Hematopoietic multipotent progenitor cell (in vitro differentiated cells): ENCODE measurements at places on chromosomes 2 and 18.

DNA sequence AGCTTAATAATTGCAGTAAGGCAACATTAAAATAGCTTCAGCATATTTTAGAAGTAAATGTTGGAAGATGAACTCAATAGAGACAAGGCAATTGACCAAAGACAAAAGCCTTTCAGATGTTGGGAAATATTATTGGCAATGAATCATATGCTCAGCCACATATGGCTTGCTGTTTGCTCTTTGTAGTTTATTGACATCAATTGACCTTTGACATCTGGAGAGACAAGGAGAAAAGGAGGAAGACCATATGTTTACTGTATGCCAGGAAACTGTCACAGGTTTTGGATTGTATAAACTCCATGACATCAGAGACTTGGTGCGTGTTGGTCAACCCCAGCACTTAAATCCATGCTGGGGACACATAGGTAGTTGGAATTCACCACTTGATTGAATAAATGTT is 60.6 kb upstream of the SLC16A14 start:
- no peak for DNase-seq

DNA sequence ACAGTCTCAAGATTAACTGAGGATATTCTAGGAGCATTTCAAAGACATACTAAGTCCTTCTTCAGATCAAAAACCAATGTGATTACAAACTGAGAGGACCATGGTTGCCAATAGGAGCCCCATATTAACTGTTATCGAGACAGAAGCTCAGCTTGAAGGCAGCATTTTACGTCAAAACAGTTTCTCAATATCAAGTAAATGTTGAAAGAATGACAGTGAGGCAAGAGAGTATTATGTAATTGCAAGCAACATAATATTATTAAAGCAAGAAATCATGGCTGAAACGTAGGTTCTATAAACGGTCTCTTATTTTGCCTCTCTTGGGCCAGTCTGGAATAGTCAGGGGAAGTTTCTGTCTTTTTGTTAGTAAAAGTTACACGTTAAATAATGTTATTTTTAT is 22.9 kb downstream of the RIT2 start:
- DNase-seq: no peak

- no peak for DNase-seq
Measured at GRCh38 chr18:35076135-35076924, 35.1 kb downstream of the MAPRE2 start.

- no peak for DNase-seq
Measured at GRCh38 chr2:221203856-221204255, 368.2 kb downstream of the EPHA4 start.

- DNase-seq: no peak
Measured at GRCh38 chr2:123453046-123453700, 571.9 kb upstream of the CNTNAP5 start.

DNA sequence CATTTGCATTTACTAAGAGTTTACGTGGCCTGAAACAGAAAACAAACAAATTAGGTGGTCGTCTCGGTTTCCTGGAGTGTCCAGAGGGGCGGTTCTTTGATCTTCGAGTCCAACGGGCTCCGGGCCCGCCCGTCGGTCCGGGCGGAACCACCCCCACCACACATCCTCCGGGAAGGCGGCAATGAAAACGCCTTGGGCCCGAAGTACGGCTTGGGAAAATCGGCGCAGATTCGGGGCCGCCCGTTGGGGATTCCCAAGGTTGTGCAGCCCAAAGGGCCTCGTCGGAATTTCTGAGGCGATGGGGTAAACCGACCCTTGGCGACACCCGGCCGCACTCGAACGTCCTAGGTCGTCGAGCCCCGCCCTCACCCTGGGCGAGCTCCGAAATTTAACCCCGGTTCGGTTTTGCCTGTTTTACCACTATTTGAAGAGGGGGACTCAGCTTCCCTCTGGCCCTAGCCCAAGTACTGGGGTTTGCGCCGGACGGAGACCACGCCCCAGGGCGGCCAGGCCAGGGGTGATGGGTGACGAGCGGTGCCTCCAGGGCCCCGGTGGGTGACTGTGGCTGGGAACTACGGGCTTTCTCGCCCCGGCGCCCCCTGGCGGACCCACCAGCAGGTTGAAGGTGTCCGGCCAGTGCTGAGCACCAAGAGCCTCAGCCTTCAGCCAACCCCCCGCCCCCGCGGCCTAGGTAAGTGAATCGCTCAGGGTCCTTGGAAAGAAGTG is 1.9 kb upstream of the CFAP53 start:
- peak; percentile 83 for DNase-seq

GRCh38 chr18:13608791-13609532 is 117.4 kb downstream of the FAM210A start:
- DNase-seq: peak; percentile 21

DNA sequence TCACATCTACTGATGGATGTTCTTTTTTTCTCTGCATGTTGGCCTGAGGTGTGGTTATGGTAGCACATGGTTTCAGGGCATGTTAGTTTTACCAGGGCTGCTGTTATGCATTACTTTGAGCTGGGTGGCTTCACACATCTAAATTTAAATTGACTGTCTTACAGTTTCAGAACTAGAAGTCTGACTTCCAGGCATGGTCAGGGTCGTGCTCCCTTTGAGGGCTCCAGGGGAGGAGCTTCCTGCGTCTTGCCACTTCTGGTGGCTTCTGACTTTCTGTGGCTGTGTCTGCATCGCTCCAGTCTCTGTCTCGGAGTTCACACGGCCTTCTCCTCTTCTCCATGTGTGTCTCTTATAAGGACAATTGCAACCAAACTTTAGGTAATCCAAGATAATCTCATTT is 143.9 kb downstream of the GALR1 start:
- no peak for DNase-seq

DNA sequence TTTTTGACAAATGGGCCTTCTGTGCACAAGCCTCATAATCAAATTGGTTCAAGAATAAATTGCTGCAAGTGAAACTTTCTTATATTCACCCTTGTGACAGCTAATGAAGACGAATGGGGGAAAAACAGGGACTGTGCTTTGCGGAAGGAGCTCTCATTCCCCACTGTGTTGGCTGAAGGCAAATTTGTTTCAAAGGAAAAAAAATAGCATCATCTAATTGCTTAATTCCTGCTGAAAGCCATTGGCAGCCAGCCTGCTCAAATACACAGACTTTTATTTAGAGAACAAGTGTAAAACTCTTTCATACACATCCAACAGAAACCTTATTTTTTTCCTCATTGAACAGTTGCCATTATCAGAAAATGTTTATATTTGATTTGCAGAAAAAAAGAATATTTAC is 172.3 kb downstream of the ARL6IP6 start:
- no peak for DNase-seq

DNA sequence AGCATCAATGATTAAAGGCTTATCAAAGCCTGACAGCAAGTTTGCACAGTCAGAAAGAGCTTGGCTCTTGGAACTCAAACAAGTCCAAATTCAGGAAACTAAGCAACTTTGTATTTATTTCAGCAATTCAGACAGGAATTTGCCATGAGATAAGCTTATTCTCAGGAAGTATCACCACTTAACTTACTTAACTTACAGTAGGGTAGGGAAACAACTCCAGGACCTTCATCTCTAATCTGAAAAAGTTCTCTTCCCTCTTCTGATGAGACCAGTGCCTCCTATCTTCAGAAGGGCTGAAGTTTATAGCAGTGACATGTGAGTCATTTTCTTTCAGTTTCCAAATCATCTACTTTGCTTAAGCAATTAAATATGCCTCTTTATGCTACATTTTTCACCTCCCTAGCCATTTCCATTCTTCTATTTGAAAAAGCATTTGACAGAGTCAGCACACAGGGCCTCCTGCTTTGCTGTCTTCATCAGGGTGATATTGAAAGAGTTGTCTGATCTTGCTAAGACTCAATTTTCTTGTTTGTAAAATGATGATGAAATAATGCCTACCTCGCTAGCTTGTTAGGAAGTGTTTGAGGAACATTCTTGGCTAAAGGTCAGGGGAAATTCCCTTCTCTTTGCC is 389.5 kb downstream of the RND3 start:
- no peak for DNase-seq

GRCh38 chr2:131104487-131105155 is 515 bp upstream of the PLEKHB2 start:
- peak; percentile 41 for DNase-seq

- DNase-seq: no peak
Measured at GRCh38 chr2:160816916-160817499, 323.4 kb upstream of the RBMS1 start.

DNA sequence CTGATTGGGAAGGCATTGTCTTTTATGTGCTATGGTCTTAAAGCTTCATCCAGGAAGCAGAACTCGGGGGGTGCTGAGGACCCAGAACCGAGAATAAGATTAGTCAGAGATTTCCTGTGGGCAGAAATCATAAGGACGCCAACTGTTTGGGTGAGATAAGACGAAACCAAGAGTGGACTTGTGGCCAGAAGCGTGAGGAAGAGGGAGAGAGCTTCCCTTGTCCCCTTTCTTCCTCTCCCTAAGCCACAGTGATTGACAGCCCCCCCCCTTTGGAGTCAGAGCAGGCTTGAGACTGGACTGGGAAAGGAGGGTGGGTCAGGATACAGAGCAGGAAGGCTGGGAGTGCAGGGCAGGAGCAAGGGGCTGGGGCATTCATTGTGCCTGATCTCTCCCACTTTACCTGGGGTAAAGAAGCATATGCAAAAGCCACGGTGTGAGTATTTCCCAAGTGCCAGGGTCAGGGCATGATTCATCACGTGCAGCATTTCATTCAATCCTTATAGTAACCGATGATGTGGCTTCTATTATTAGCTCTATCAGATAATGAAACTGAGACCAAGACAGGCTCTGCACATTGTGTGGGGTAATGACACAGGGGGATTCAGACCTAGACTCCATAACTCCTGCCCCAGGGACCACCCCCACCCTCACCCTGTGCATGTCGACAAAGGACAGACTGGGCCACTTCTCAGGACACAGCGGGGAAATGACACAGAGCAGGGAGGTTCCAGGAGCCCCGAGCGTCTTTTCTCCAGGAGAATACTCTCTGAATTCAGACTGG is 3.0 kb upstream of the IL1RN start:
- peak; percentile 84 for DNase-seq

DNA sequence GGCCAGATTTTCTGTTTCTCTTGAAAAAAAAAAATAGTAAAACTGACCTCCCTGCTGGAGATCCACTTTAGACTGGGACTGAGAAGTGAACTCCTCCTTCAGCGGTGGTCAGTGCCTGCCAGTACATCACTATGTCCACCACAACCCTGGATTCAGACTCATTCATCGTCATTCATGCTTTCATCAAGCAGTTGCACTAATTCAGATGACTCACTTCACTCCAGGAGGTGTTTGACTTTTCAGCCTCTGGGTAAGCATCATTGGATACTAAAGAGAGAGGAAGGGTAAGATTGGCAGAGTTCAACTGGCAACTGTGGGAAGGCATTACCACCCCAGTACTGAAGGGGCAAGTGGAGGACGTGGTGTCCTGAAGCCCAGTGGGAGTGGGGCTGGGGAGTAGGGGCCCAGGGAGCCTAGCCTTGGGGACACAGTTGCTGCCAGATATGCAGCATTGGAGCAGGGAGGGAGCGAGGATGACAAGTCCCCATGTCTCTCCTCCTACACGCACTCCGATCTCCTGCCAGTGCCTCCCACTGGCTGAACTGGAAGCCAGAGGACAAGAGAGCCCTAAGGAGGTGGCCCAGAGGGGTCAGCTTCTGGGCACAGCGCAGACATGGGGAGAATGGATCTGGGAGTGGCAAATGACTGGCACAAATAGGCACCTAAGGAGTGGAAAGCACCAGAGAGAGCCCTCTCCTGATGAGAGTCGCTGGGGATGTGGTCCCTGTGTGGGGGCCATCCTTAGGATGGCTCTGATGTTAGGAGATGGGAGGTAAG is 111.1 kb downstream of the TGFA start:
- DNase-seq: no peak

DNA sequence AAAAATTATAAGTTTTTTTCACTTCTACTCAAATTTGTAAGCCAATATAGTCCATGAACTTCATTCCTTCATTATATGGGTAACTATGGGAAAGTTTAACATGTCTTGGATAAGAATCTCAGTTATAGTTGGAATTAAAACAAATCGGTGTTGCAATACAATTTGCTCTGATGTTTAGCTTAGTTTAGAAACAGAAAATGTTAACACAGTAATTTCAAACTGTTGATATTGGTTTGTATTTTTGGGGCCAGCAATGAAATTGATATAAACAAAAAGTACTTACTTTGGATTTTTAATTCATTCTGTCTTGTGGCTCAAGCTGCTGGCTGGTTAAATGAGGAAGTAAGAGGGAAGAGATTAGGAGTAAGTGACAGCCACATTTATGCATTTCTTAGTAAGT is 368.5 kb upstream of the NT5C1B start:
- DNase-seq: peak; percentile 0

DNA sequence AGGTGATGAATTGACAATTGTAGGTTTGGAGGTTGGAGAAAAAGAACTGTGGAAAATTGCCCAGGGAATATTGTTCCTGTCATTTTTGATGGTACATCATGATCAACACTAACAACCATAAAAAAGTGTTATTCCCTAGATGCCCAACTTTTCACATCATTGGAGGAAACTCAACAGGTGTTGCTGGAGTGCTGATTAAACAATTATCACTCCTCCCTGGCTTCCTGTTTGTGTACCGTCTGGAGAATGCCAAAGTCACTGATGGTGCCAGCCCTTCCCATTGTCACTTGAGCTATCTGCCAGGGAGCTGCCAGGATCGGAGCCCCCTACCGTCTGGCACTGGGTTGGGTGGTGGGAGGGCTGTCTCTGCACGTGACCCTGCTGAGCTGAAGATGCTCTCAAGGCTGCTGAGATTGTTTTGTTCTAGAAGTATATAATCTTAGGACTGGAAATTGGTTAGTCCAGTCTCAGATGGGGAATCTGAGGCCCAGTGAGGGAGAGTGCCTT is 156.9 kb downstream of the PRKCE start:
- no peak for DNase-seq

- DNase-seq: no peak
Measured at GRCh38 chr18:13236411-13236810, 17.9 kb downstream of the LDLRAD4 start.

DNA sequence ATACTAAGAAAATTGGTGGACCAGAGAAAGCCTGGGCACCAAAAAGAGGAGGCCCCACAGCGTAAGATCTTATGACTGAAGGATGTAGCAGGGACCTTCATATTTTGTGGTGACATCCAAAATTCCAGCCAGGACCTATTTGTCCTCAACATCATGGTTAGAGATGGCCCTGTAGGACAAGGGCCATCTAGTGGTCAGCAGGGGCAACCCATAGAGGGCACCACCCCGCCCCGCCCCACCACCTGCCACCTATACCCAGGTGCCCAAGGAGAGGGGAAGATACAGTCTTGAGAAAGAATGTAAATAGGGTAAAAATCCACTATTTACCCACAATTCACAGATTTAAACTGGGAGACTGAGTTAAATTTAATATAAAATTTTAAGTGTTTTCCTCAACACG is 59.6 kb upstream of the TMEM163 start:
- DNase-seq: no peak
